ENCODE measurements at places on chromosomes 16 and 17.

- DNase-seq: no peak
These were observed 7.7 kb upstream of the MBTPS1 start for GRCh38 chr16:84124257-84125073.

DNA sequence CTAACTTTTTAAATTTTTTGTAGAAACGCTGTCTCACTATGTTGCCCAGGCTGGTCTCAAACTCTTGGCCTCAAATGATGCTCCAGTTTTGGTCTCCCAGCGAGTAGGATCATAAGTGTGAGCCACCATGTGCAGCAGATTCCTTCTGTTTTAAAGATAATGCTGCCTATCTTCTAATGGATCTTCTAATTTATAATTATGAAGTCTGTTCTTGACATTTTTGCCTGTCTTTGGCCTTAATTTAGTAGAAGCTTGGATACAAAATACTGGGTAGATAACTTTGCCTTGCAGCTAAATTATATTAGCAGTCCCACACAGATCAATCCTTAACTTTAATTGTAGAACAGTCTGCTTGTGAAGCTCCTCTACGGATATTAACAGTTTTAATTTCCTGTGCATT is 566.6 kb upstream of the CDH8 start:
- no peak for DNase-seq

DNA sequence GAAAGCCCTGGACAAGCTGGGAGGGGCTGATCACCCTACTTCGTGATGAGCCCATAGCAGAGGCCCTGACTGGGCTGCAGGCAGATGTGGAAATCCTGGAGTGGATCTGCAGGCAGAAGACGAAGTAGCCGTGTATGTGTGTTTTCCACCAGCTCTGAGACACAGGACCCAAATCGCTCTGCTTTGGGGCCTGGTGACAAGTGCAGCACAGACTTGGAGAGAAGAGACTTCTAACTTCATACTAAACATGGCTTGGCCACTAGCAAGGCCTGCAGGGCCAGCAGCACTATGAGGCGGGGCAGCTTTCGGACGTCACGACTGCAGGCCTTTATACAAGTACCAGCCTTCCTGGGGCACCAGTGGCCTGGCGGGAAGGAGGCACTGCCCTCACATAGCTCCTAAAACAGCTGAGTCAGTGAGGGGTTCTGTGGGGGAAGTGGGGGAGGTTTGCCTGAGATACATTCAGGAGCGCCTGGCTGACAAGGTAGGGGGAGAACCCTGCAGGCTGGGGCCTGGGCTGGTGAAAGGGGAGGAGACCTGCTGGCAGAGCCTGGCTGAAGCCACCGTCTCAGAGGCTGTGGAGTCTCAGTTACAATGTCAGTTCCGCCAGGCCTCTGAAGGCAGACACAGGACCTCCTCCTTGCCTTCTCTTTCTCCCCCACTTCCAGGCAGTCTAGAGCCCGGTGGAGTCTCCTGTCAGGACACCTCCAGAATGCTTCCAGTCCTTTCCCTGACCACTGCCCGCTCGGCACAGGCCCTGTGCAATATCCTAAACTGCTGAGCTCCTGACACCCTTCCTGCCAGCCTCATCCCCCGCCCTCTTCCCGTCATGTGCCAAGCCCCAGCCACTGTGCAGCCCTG is 73.4 kb downstream of the WSB1 start:
- no peak for DNase-seq

DNA sequence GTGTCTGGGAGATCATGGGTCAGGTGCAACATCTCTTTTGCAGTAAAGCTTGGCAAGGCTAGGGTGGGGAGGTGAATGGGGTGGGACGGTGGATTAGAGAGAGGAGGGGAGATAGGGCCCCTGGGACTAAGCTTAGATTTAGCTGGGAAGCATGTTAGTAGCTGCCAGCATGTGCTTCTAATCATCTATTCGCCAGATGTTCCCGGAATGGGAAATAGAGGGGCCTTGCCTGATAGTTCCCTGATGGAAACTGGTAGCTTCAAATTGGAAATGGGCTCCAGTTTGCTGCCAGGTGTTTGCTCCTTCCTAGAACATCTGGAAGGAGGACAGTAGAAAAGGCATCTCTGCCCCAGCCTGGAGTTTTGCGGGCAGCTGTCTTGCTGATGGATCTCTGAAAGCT is 176.1 kb downstream of the CCDC182 start:
- no peak for DNase-seq

- peak; percentile 70 for DNase-seq
These were observed at the start of gene ZNF48 for GRCh38 chr16:30395155-30395991. ZNF48 (plus strand) TSS chr16:30395420; CDS start chr16:30395795, 375 bp downstream.
